ENCODE measurements at places on chromosomes 13 and 19. TPM values are rescaled to one million over a fixed set of nuclear protein-coding genes. Genes with fewer than 3 reads are reported as not detected.

DNA sequence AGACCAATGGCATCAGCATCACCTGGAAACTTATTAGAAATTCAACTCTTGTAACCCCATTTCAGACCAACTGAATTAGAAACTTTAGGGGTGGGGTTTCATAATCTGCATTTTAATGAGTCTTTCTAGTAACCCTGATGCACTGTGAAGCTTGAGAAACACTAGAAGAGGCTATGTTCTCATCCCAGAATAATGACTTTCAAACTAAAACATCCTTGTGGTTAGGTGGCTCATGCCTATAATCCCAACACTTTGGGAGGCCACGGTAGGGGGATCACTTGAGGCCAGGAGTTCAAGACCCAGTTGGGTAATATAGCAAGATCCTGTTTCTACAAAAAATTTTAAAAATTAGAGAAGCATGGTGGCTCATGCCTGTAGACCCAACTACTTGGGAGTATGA lies 402.4 kb downstream of the DLEU7 start:
- DNase-seq, result no peak

DNA sequence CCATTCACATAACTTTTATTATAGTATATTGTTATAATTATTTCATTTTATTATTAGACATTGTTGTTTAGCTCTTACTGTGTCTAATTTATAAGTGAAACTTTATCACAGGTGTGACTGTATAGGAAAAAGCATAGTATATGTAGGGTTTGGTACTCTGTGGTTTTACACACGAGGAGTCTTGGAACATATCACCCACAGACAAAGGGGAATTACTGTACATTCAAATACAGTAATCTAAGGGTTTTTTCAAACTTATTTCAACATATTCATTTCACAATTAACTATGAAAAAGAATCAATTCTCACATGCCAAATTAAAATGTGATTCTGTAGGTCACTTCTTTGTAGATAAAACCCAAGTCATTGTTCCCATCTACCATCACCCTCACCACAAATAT lies 46.0 kb downstream of the RBM26 start:
- no peak for DNase-seq

GRCh38 chr13:79386125-79386826 lies 19.8 kb downstream of the RBM26 start:
- no peak for DNase-seq

The ZNF626 gene
- total RNA-seq, result 5.9 TPM

The ZNF134 gene
- total RNA-seq, result 15.7 TPM

The YIF1B gene
- 31.3 TPM for total RNA-seq

All from Right ventricle myocardium superior (tissue), 1 donor.